ENCODE measurements at places on chromosomes 4 and X. TPM values are rescaled to one million over a fixed set of nuclear protein-coding genes. Genes with fewer than 3 reads are reported as not detected.

The TEX11 gene
- not detected for total RNA-seq

The CT45A2 gene
- not detected for total RNA-seq

The SPARCL1 gene
- total RNA-seq, result 501 TPM

The TAF7L gene
- total RNA-seq, result not detected

The ARSH gene
- total RNA-seq, result not detected

The XPNPEP2 gene
- total RNA-seq, result 3.5 TPM

The AWAT2 gene
- total RNA-seq, result not detected

The ITM2A gene
- total RNA-seq, result 42.7 TPM

The CXXC4 gene
- total RNA-seq, result 3.1 TPM

The FATE1 gene
- total RNA-seq, result not detected

The KDR gene
- 52.9 TPM for total RNA-seq

The GAGE12J gene
- not detected for total RNA-seq

The CPE gene
- 93.6 TPM for total RNA-seq

DNA sequence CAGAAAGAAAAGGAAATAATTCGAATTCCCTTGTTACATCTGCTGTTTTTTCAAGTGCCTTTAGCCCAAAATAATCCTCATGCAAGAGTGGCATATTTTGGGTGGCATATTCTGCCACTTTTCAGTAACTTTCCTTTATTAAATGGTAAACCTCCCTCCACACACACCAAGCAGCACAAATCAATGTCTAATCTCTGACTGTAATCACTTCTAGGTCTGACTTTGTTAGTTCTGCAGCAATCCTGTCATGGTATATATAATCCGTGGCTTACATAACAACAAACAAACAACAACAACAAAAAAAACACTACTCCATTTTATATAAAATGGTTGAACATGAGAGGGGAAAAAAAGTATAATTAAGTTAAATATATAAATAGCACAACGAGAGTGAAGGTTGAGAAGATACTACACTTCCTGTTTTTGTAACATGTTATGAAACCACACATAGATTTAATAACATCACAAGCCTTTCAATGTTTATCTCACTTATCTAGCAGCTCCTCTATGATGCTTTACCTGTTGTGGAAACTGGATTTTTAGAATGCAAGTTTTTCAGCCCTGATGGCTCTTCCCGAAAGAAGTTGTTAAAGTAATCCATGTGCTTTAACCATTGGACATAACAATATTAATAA is 715.4 kb downstream of the GRXCR1 start:
- no peak for DNase-seq

GRCh38 chrX:73447311-73447794 is 500 bp downstream of the CDX4 start:
- DNase-seq, result no peak

GRCh38 chrX:78979789-78980464 is 34.7 kb downstream of the P2RY10 start:
- DNase-seq, result no peak

- no peak for DNase-seq
Measured at GRCh38 chr4:66949419-66949818, 595.9 kb downstream of the CENPC start.

DNA sequence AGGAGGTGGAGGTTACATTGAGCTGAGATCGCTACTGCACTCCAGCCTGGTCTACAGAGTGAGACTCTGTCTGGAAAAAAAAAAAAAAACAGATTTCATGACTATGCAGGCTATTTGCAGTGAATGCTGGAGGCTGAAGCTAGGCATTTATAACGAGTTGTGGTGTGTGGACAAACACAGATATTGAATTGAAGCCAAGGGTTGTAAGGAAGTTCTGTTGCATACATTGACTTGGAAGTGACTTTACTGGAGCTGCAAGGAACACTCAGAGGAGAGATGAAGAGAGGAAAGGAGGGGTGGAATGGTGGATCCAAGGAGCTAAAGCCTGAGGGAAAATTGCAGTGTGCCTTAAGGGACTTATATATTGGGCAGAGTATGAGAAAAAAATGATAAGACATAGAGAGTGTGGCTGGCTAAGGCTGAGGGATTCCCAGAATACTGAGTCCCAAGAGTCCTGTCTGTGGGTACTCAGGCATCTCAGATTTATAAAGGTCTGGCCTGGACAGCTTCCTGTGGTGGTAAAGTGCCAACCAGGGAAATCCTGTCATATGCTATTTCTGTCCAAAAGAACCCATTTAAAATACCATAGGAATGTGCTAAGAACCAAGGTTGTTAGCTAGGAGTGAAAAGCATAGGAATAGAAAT is 87.8 kb upstream of the GUCY1A1 start:
- no peak for DNase-seq

GRCh38 chr4:10045481-10045880 is 24.2 kb upstream of the SLC2A9 start:
- no peak for DNase-seq

- no peak for DNase-seq
Measured at GRCh38 chr4:112266823-112267222, 18.9 kb downstream of the TIFA start.

- DNase-seq, result no peak
Measured at GRCh38 chr4:6372649-6373525, 99.5 kb downstream of the PPP2R2C start.

- no peak for DNase-seq
Measured at GRCh38 chrX:119423631-119424030, 24.5 kb downstream of the SLC25A43 start.

DNA sequence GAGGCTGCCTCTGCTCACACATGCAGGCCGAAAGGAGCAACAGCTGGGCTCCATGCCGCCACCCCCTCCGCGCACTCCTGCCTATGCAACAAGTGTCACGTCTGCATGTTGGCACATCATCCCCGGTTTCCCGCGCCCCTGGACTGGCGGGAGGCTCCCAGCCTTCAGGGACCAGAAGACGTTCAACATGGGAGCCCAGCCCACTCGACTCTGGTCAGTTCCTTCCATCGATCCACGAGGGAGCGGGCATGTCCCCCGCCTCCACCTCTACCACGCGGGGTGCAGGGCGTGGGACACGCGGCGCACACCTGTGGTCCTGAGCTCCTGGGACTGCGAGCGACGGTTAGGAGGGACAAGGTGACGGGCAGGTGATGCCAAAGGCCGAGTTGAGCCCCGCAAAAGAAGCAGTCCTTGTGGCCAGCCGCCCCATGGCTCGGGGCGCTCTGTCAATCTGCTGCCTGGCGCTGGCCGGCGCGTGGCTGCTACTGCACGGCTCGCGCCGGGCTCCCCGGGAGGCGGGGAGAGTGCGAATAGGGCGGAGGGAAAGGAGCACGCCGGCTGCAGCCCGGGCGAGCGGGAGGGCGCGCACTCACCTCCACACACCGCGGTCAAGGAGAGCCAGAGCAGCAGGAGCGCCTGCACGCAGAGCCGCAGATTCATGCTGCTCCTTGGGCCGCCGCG is 645 bp downstream of the APLN start:
- peak; percentile 57 for DNase-seq

DNA sequence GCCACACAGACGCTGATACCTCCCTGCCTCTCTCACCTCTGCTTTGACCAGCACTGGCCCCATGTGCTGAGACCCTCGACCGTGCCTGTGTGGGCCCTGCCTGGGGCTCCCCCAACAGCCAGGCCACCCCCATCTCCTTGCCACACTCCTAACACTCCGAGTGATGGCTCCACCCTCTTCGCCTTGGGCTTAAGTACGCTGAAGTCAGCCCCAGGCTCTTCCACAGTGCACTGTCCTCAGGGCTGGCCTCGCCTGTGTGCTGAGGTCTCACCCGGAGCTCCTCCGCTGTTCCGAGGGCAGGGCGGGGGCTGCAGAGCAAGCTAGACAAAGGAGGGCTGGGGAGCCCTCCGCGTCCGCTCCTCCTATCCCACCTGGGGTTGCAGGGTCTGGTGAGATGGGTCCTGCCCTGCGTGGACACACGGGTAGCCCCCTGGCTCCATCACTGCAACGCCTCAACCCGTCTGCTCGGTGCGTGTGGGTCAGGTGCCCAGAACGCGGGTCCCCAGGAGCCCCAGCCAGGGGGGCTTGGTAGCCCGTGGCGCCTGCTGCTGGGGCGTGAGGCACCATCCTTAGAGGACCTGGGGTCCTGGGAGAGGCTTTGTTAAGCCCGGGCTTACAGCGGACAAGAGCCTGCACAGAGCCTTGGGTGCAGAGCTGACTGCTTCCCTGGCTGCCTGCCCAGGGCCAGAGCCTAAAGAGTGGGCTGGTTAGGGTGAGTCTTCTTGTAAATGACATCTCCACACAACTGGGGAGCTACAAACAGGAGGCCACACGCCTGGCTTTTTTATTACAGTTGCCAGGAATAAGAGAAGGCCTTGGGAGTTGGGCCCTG is 42.6 kb upstream of the NKX1-1 start:
- no peak for DNase-seq

GRCh38 chr4:121071640-121072223 is 603 bp downstream of the NDNF start:
- no peak for DNase-seq

GRCh38 chrX:6384371-6384770 is 150.5 kb downstream of the VCX3A start:
- DNase-seq, result no peak

GRCh38 chr4:39823191-39823590 is 125.3 kb downstream of the UBE2K start:
- DNase-seq, result peak; percentile 57

GRCh38 chrX:41779030-41779564 is 55.1 kb downstream of the GPR82 start:
- no peak for DNase-seq

GRCh38 chr4:4640692-4641091 is 98.8 kb upstream of the STX18 start:
- DNase-seq, result no peak

DNA sequence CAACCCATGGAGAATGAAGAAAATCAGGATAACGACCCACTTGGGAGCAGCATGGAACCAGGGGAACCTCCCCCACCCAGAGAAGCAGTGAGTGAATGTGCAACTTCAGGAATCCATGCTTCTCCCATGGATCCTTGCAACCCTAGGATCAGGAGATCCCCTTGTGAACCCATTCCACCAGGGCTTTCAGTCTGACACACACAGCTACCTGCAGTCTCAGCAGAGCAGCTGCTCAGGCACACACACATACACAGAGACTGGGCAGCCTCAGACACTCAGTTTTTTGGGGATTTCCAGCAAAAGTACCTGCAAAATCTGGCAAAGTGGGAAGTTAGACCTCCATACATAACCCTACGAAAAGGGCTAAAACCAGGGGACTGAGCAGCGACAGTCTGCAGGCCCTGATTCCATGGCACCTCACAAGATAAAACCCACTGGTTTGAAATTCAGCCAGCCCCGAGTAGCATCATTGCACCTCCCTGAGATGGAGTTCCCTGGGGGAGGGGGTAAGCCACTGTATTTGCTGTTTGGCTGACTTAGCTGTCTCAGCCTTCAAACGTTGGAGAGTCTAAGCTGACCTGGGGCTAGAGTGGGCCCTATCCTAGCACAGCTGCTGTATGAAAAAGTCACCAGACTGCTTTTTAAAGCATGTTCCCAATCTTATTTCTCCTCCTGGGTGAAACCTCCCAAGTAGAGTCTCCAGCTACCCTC is 737.5 kb upstream of the NDST4 start:
- DNase-seq, result no peak
